ENCODE measurements at places on chromosomes 7 and 10. TPM values are rescaled to one million over a fixed set of nuclear protein-coding genes. Genes with fewer than 3 reads are reported as not detected.

SPDYE11 gene
- 1.00 TPM for polyA plus RNA-seq

VAX1 gene
- not detected for polyA plus RNA-seq

PCLO gene
- polyA plus RNA-seq = 5.3 TPM

CASP2 gene
- polyA plus RNA-seq = 54.6 TPM

UCN3 gene
- polyA plus RNA-seq = 0.68 TPM

METTL27 gene
- 2.5 TPM for polyA plus RNA-seq

SRGN gene
- polyA plus RNA-seq = 26.1 TPM

FAM3C gene
- polyA plus RNA-seq = 78.4 TPM

PVRIG gene
- 8.8 TPM for polyA plus RNA-seq

CABCOCO1 gene
- polyA plus RNA-seq = 2.2 TPM

BLOC1S2 gene
- polyA plus RNA-seq = 27.3 TPM

C10orf62 gene
- polyA plus RNA-seq = not detected

SEM1 gene
- 200 TPM for polyA plus RNA-seq

LRRC17 gene
- 252 TPM for polyA plus RNA-seq

CYP3A5 gene
- 29.5 TPM for polyA plus RNA-seq

PRLHR gene
- polyA plus RNA-seq = 0.06 TPM

WEE2 gene
- polyA plus RNA-seq = 0.48 TPM

PGAM1 gene
- polyA plus RNA-seq = 155 TPM

CPA5 gene
- 0.96 TPM for polyA plus RNA-seq

TCAF2 gene
- 4.2 TPM for polyA plus RNA-seq

STRA8 gene
- 0.14 TPM for polyA plus RNA-seq

DRGX gene
- polyA plus RNA-seq = not detected

TRIL gene
- 35.7 TPM for polyA plus RNA-seq

IL6 gene
- polyA plus RNA-seq = 3.9 TPM

PRRT4 gene
- 2.3 TPM for polyA plus RNA-seq

NPFFR1 gene
- 0.80 TPM for polyA plus RNA-seq

PON3 gene
- polyA plus RNA-seq = 16.0 TPM

TMEM130 gene
- polyA plus RNA-seq = 0.34 TPM

AKR1C1 gene
- 9.4 TPM for polyA plus RNA-seq

PLEKHS1 gene
- polyA plus RNA-seq = 0.05 TPM

DYDC1 gene
- 0.55 TPM for polyA plus RNA-seq

OR6V1 gene
- polyA plus RNA-seq = not detected

BRAT1 gene
- polyA plus RNA-seq = 29.3 TPM

SFTPA1 gene
- 119 TPM for polyA plus RNA-seq

OR2A1 gene
- polyA plus RNA-seq = 2.8 TPM

NOS3 gene
- polyA plus RNA-seq = 7.5 TPM

RASA4B gene
- polyA plus RNA-seq = 8.8 TPM

VIPR2 gene
- 0.31 TPM for polyA plus RNA-seq

LIPF gene
- not detected for polyA plus RNA-seq

TEX36 gene
- not detected for polyA plus RNA-seq

ADCY1 gene
- 2.7 TPM for polyA plus RNA-seq

GARIN1A gene
- polyA plus RNA-seq = 2.3 TPM

AKR1C4 gene
- not detected for polyA plus RNA-seq

MYH16 gene
- polyA plus RNA-seq = not detected

CALML5 gene
- not detected for polyA plus RNA-seq

GPR26 gene
- 0.01 TPM for polyA plus RNA-seq

SPDYE9 gene
- polyA plus RNA-seq = 0.67 TPM

PRSS2 gene
- polyA plus RNA-seq = not detected
